Activated T-helper 1 cell treated with anti-CD3 and anti-CD28 coated beads, Interleukin-2, amount 50 U/mL, for 16 hours (primary cell): ENCODE measurements at places on chromosomes 3 and 15.

- no peak for DNase-seq
Observed at GRCh38 chr3:33795131-33795530, 3.3 kb upstream of the PDCD6IP start.

- DNase-seq, result no peak
Observed at GRCh38 chr3:83034806-83035703, 1273.6 kb upstream of the GBE1 start.

GRCh38 chr3:84963137-84963536 lies 4.3 kb downstream of the CADM2 start:
- no peak for DNase-seq

DNA sequence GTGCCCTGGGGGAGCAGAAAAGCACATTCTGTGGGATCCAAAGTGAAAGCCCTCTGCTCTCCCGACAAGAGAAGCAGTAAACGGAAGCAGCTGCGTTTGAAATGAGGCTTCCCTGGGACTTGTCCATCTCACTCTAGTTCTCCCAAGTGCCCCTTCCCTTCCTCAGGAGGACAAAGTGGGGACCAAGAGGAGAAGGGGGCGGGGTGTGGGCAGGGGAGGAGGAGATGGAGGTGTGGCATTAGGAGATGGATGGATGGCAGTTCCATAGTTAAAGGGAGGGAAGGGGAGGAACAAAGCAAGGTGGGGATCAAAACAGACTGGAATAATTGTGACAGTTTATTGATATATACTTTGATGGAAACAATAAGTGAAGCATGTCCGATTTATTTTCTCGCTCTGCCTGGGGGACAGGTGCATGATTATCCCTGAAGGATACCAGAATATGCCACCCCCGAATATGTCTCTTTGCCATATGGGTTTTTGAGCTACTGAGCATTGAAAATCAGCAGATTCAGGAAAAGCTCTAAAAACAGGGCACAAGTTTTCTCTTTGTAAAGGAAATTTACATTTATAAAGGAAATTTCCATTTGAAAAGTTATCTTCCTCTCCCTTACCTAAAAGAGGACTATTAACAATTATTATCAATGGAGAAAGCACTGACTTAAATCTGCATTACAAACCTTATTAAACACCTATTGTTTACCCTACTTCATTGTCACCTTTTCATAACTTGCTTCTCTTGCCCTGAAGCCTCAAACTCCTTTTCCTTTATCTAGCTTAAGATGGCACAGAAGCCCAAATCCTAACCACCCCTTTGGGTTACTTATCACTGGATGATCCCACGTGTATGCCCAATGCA lies 58.9 kb upstream of the DAZL start:
- no peak for DNase-seq

DNA sequence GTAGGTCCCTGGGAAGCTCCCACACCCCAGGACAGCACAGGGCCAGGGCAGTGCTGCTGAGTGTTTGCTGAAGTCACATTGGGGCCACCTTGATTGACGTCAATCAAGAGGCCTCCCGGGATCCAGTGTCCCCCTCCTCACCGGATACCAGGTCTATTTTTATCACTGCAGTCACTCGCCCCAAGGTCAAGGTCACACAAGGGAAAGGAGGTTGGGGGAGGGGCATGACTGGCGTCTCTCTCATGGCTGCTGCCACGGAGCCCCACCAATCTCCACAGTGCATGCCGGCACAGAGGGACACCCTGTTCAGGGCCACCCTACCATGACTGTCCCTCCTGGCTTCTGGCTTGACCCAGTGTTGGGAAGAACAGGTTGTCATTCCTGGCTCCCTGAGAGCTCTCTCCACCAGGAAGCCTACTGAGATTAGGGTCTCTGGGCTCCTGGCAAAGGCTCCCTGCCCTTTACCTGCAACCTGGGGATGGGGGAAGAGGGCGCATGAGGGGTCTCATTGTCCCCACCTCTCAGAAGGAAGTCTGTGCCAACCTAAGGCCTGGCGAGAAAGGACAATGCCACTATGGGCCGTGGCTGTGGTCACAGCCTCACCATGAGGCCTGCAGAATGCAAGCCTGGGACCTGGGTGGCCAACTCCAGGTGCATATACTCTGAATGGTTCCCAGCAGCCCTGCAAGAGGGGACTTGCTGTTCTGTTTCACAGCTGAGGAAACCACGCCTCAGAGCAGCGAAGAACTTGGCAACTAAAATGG lies 1.5 kb downstream of the MYL3 start:
- DNase-seq, result no peak

DNA sequence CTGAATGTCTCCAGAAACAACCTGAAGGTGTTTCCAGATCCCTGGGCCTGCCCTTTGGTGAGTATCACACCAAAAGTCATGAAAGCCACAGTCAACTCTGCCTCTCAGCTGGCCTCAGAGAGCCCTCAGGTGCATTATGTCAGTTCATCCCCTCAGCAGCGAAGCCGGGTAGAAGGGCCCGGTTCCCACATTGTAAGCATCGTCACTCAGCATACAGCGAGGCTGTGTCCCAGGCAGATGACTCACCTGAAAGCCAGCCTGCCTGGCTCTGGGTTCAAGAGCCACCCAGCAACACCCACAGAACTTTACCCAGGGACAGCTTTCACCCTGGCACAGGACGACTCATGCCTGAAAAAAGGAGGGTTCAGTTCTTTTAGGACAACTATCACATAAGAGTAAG lies 91.6 kb downstream of the LRRK1 start:
- no peak for DNase-seq

- no peak for DNase-seq
Observed at GRCh38 chr3:23117856-23118255, 85.3 kb upstream of the UBE2E2 start.

- DNase-seq, result no peak
Observed at GRCh38 chr3:155676252-155676981, 68.5 kb downstream of the PLCH1 start.

DNA sequence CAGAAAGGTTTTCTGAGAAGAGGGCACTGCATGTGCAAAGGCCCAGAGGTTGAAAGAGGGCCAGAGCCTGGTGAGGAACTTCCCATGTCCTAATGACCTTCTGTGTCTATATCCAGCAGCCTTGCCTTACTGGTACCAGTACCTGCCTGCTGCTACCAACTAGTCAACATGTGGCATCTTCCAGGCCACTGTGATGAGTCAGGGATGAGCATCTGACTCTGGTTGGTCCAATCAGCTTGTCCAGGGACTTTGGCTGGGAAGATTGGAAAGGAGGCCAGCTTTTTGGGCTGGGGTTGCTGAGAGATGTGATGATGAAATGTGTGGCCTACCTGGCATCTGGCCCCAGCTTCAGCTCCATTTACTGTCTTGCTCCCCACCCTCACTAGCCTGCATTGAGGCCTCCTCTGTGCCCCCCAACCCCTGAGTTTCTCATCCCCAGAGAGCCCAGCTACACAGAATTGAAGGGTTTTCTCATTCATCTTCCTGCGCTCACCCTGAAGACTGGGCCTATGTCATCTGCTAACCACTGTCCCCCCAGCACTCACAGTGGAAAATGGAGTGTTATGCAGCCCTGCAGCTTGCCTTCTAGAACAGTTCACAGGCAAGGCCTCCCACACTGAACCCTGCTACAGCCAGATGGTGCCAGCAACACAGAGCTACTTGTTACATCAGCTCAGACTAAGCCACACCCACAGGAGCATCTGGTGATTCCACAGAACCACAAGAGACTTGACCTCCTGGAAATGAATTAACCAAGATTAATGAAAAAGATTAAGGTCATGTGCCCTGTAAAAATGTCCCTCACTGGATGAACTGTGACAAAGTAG lies 1.3 kb upstream of the TWF2 start:
- no peak for DNase-seq

DNA sequence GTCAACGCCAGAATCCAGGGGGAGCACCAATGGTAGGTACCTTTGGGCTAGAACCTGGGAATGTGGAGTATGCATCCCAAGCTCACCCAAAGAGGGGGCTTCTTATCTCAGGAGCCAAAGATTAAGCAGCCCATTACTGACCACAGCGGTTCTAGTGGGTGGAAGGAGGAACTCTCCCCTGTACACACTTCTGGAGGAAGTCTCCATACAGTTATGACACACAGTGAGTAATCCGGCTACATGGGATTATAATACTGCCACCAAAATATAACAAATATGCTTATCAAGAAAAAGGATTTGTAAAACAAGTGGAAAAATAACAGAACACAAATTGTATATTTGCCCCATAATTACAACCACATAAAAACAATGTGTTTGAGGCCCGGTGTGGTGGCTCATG lies 8.4 kb downstream of the MYO1E start:
- DNase-seq, result no peak

- DNase-seq, result no peak
Observed at GRCh38 chr15:75197062-75197630, 4.5 kb upstream of the C15orf39 start.

GRCh38 chr15:23869396-23869795 lies 182.3 kb upstream of the NDN start:
- no peak for DNase-seq

DNA sequence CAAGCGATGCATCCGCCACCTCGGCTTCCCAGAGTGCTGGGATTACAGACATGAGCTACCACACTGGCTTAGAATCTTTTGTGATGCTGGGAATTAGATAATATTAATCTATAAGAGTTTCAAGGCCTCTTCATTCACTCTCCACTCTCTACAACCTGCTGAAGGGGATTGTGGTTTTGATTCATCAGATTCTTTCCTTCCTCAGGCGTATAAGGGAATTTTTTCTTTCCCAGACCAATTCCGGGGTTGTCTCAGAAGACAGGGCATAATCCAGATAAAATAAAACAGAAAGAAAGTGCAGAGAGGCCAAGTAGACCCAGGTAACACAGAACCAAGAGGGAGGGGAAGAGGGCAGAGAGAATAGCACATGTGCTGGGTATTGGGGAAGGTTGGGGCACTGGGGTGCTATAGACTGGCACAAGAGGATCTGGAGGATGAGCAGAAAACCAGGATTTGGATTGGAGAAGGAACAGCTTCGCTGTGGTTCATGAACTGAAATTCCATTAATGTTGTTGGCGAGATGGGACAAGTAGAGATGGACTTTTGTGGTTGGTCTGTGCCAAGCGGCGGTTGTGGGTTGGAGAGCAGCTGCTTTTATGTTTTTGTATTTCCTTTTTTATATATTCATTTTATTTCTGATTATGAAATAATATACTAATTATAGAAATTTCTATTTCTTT lies 12.8 kb downstream of the ARL6IP5 start:
- no peak for DNase-seq

GRCh38 chr15:78790027-78790426 lies 21.2 kb downstream of the ADAMTS7 start:
- DNase-seq, result no peak

DNA sequence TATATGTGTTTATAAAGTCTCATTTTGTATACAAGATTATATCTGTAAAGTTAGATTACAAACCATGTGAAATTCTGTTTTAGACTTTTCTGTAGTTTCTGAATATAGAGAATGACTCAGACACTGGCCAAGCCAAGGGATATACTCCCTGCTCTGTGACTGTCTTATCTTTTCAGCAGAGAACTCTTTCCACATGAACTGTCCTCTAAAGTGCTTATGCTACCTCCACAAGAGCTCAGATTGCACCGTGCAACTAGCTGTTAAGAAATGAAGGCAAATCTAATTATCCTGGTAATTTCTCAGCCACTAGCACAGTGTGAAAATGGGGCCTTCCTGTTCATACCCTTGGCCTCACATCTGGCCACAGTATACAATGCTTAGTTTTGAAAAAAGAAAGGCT lies 44.3 kb upstream of the CPNE4 start:
- DNase-seq, result no peak

DNA sequence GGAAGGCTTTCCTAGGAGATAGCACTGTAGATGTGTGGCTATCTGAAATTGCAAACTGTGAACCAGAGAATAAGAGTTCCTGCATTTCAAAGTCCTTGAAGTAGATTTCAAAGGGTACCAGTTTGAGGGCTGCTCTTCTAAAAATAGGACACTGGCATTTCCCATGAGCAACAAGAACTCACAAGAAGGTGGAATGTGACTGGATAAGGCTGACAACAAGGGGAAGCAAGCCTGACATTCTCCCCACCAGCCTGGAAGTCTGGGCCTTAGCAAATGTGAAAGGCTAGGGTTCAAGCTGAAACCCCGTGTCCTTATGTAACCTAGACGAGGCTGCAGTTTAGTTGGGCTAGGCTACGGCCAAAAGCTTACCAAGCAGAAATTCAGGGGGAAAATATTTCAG lies 18.7 kb upstream of the TJP1 start:
- no peak for DNase-seq

DNA sequence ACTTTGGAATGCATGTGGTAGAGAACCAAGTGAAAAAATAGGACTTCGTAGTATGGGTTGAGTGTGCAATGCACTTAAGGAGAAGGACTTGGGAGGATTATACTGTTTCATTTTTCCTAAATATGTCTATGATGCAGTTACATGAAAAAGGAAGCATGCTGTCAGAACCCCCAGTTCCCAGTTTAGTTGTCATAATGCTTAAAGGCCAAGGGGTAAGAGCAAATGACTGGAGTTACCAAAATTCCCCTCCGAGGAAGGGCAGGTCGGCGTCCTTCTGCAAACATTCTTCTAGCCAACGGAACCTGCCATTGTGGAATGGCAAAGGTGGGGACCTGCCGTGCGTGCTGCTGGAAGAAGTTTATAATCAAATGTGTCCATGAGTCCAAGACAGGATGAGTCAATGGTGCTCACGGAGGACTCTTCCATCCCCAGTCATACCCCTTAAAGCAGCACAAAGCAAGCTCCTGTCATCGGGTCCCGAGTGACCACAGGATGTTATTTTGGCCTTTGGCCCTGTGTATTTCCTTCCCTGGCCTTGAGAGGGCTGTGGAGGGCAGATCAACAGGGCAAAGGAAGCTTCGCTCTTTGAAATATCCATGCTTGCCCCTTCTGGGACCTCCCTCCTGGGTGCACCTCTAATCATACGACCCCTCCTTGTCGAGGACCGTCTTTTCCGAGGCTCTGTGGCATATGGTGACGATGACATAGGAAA lies 93.2 kb downstream of the SLCO3A1 start:
- DNase-seq, result no peak

DNA sequence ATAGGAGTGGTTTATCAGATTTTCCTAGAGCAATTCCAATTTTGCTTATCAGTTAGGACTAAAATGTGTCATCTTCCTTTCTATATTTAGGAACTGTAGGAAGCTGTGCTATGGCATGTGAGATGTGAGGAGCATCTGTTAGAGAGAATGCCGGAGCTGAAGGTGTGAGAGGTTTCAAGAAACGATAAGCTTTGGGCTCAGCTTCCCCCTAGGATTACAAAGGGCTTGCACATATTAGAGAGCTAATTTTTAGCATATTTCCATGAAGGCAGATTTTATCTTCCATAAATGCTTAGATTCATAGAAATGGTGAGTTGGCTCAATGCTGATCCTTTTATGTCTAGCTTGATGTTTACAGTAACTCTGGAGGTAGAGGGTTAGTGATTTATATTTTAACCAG lies 120.2 kb downstream of the CNTN4 start:
- DNase-seq, result no peak

DNA sequence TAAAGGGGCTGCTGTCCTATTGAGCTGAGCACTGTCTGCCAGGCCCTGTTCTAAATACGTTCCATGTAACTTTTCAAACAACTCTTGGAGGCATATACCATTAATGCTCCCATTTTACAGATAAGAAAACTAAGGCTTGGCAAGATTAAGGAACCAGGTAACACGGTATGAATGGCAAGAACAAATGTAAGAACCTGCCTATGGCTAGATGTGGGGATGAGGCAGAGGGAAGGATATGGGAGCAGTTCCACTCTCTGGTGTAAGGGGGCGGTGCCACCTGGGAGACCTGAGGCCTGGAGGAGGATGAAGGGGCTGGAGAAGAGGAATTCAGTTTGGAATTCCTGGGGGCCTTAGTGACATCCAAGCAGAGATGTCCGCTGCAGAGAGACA lies 3.8 kb upstream of the LMAN1L start:
- no peak for DNase-seq

GRCh38 chr3:81214631-81215030 lies 546.8 kb downstream of the GBE1 start:
- DNase-seq, result no peak

- no peak for DNase-seq
Observed at GRCh38 chr15:40313531-40314398, 6.0 kb upstream of the PLCB2 start.
